RPMI7951 (cell line): ENCODE measurements at places on chromosomes 13 and 19.

- peak; percentile 24 for DNase-seq
These were observed 231.6 kb upstream of the IRS2 start for GRCh38 chr13:110018009-110018408.

GRCh38 chr19:13846557-13847406 is 30.2 kb upstream of the NANOS3 start:
- peak; percentile 99 for DNase-seq

GRCh38 chr13:110923777-110924638 is 9.1 kb upstream of the ANKRD10 start:
- no peak for DNase-seq

DNA sequence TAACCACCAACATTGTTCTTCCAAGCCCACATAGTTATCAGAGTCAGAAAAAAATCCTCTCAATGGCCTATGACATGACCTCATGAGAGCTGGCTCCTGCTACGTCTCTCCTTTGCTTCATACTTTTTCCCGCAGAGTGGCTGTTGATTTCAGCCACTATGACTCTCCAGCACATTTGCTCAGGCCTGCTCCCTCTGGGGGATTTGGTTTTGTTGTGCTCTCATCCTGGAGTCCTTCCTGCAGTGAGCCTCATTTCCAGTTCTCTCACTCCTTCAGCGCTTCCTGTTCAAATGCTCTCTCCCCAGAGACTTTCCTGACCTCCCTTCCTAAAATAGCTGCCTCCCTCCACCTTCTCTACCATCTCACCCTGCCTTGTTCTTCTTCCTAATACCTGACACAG is 72.0 kb upstream of the USP29 start:
- no peak for DNase-seq

DNA sequence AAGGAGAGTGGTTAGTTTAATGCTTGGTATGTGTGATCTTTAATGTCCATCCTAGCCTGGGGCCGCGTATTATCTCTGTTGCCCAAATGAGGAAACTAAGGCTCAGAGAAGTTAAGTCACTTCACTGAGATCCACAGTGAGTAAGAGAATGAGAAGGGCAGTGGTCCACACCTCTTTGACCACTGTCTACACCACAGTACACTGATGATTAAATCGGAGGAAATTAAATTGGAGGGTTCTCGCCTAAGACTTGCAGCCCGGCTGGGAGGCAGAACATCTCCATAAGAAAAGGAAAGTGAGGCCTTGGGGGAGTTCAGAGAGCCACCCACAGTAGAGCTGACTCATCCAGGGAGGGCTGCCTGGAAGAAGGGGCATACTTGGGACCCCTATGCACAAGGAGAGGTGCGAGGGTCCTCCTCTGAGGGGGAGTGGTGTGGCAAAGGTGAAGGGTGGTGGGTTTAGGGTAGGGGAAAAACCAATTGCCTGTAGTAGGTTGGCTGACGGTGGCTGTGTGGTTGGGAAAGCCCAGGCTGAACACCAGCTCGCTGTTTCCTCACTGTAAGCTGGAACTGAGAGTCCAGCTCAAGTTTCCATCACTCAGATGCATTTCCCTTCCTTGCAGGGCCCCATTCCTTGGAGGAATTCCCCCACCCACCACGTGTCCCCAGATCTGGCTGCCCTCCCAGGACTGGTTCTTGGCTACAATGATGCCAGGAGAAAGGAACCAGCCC is 15.0 kb upstream of the DHRS12 start:
- DNase-seq, result peak; percentile 40

- DNase-seq, result peak; percentile 5
These were observed 437 bp downstream of the SUCLA2 start for GRCh38 chr13:48000559-48001113.

GRCh38 chr19:9014803-9015202 is 4.6 kb upstream of the MUC16 start:
- DNase-seq, result no peak

DNA sequence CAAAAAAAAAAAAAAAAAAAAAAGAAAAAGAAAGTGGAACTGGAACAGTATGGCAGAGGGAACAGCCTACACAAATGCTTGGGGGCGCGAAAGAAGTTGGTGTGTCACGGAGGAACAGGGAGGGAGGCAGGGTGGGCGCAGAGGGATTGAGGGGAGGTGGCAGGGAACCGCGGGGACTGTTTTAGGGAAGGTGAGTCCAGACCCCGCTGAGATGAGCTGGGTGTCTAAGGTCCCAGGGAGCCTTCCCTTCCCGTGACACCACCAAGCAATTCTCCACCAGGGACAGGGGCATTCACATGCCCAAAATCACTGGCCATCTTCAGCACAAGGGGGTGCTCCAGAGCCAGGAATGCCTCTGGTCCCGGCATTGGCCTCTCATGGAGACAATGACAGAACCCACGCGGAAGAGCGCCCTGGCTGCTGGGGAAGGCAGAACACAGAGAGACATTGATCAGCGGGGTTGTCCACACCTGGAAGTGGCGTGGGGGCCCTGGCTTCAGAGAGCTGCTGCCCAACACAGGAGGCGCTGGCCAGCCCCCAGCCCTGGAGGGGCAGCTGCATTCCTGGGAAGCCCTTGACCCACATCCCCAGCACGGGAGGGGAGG is 6.9 kb downstream of the PEAK3 start:
- peak; percentile 66 for DNase-seq

DNA sequence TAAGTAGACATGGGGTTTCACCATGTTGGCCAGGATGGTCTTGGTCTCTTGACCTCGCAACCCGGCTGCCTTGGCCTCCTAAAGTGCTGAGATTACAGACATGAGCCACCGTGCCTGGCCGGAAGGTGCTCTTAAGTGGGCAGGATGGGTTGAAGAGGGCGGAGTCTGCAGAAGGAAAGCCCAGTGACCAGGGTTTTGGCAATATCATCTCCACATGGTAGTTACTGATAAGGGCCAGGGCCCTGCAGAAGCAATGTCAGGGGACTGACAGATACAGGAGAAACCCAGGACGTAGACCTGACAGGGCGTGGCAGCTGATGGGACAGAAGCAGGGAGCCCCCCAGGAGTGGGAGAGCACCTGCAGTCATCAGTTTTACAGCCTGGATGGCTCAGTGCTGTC is 45.7 kb upstream of the RNF113B start:
- DNase-seq, result no peak

DNA sequence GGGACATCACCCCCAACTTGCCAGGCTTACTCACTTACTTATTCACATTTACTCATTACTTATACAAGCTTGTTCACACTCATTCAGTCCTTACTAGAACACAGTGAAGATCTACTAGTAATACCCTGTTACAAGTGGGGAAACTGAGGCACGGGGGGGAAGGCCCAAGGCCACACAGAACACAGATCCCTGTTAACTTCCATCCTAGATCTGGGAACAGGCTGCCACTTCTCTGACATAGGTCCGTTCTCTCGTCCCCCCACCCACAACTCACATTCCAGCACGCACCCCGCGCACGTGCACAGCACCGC is 1.5 kb upstream of the NRTN start:
- DNase-seq, result no peak

DNA sequence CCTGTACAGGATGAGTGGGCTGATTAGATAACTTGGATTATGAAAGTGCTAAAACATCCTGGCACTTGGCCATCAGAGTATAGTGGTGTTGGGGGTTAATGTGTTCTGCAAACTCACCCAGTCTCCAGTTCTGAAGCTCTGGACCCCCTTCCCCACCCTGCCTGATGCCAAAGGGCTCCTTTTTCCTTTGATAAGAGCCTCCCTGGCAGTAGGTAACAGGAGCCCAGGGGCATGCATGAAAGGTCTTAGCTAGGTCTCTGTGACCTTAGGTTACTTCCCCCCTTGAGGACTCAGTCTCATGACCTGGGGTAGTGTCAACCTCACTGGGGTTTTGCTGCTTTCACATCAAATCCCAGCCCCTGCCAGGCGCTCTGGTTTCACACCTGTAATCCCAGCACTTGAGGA is 2.5 kb downstream of the RPS28 start:
- DNase-seq, result no peak

GRCh38 chr19:47526798-47527197 is 11.9 kb upstream of the NAPA start:
- no peak for DNase-seq

- peak; percentile 81 for DNase-seq
These were observed 40.3 kb downstream of the DEDD2 start for GRCh38 chr19:42176990-42177685.

DNA sequence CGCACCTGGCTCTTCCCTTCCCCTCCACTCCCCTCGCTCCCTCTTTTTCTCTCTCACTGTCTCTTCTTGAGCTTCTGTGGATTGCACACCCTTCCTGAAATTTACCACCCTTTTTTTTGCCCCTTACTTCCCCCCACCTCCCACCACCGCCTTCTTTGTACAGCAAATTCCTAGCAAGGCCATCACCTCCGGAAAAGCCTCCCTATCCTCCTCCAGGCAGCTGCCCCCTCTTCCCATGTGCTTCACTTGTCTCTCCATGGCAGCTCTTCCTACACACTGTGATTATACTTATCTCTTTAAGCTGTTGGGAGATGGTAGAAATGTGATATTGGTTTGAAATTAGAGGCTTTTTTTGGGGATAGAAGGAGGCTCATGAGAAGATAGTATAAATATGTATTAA is 28.3 kb upstream of the KCTD4 start:
- no peak for DNase-seq

GRCh38 chr19:38497907-38498306 is 64.4 kb downstream of the RYR1 start:
- DNase-seq, result no peak

DNA sequence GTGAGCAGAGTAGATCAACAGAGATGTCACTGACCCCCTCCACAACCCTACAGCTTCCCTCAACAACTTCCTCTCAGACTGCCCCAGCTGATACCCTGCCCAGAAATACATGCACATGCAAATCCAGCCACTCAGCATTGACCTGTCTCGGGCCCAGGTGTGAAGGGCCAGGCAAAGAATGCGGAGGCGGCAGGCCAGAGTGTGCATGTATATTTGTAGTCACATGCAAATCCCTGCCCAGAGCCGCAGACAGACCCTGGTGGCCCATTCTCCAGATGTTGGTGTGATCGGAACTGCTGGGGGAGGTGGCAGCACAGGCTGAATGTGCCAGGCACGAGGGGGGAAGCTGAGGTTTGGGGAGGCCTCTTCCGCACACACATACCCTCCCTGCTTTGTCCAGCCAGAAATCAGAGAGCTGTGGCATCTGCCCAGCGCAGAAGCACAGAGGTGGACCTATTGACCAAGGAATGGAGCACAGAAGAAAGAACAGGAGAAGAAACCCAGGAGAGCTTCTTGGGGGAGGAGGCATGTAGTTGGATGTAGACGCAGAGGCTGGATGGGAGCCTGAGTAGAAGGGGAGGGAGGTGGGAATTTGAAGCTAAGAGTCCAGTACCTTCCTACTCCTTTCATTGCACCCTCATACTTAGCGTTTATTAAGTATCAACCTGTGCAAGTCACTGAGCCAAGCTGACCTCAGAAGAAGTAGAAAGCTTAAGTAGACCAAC is 14.4 kb downstream of the MEF2B start:
- DNase-seq, result no peak

- peak; percentile 14 for DNase-seq
These were observed 36.6 kb downstream of the MUC16 start for GRCh38 chr19:8973501-8974091.

GRCh38 chr19:50000038-50000840 is 24.9 kb downstream of the VRK3 start:
- DNase-seq, result no peak

DNA sequence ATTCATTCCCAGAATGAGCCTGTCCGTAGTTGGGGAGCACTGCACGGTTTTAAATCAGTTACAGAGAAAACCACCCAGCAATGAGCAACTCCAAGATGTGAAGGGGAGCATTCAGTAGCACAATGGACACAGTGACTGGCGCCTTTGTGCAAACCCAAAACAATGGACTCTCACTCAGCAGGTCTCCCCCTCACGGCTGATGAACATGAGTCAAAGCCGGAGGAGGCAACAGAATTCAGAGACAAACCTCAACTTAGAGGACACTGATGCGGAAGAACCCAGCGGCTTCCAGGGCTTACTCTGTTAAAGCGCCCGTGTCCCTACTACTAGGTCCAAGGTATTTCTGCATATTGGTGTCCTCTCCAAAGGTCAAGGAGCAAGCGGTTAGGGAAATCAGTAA is 17.7 kb downstream of the PLEKHF1 start:
- DNase-seq, result peak; percentile 54
